ENCODE measurements at places on chromosomes 7 and 10.
A peak's percentile ranks its signal among the peaks of the same experiment; 100 is the strongest.

- no peak overlapping the region for H3K27ac ChIP-seq
- peaks cover under 1% of the 10 kb centered on the region for H3K36me3 ChIP-seq
- H3K27me3 ChIP-seq: no peaks in the 10 kb centered on the region
- no peak overlapping the region for H3K4me3 ChIP-seq
These were observed 2.2 kb downstream of the TMEM120A start for GRCh38 chr7:75992083-75992755.

DNA sequence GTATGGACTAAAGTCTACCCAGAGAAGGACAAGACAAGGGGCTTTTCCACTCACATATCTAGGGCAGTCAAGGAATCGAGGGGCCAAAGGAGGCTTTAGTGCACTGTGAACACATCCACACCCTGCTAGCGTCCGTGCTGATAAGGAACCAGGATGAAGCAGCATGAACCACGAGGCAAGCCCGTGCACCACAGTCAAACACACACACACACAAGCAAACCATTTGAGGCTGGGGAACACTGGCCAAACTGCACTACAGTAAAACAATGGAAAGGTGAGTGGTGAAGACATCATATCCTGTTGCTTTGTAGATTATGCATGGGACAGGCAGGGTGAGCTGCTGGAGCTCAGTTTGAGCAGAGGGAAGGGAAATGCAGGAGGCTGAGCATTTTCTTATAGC lies 177.4 kb upstream of the CDCA7L start:
- DNase-seq: no peak
- no peak overlapping the region for H3K4me3 ChIP-seq
- no peak overlapping the region for H3K27ac ChIP-seq
- H3K27me3 ChIP-seq: no peaks in the 10 kb centered on the region
- peaks cover 8% of the 10 kb centered on the region for H3K4me1 ChIP-seq
- H3K36me3 ChIP-seq: no peaks in the 10 kb centered on the region

- H3K27ac ChIP-seq: peak overlapping the region; percentile 59
- no peaks in the 10 kb centered on the region for H3K36me3 ChIP-seq
- DNase-seq: no peak
- H3K4me3 ChIP-seq: peak overlapping the region; percentile 95
- H3K4me1 ChIP-seq: peaks cover 18% of the 10 kb centered on the region
- no peaks in the 10 kb centered on the region for H3K27me3 ChIP-seq
These were observed 709 bp downstream of the GPAM start for GRCh38 chr10:112182784-112183328.

DNA sequence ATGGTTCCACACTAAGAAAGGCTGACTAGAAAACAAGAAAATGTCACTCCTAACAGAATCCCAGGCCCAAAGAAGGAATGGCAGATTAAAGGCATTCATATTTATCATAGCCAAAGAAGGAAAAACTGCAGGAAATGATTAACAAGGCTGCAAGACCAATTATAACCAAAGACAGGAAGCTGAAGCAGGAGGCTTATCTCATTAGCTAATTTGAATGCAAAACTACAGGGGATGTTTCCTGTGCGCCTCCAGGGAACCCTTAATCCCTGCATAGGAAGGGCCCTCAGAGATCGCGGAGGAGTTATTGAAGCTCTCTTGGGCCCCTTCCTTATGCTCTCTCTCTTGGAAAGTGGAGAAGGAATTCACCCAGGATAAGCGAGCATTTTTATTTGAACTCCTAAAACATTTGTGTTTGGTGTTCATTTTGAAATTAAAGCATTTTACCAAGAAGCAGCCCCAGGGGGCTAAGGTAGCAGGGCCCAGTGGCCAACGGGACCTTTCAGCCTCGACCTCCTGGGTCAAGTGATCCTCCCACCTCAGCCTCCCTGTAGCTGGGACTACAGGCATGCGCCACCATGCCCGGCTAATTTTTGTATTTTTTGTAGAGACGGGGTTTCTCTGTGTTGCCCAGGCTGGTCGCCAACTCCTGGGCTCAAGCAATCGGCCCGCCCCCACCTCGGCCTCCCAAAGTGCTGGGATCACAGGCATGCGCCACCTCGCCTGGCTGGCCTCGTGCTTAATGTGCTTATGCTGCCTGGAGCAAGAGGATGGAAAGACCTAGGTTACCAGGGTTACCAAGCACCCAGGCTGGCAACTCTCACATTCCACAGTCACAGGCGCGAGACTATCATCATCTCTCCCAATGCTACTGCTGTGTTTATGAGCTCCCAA lies 24.1 kb upstream of the PROSER2 start:
- H3K27ac ChIP-seq: no peak overlapping the region
- no peaks in the 10 kb centered on the region for H3K27me3 ChIP-seq

GRCh38 chr10:86758189-86759072 lies 2.0 kb downstream of the BMPR1A start:
- H3K36me3 ChIP-seq: no peaks in the 10 kb centered on the region
- H3K4me1 ChIP-seq: peaks cover 24% of the 10 kb centered on the region
- no peak overlapping the region for H3K27ac ChIP-seq
- no peak overlapping the region for H3K4me3 ChIP-seq
- no peak for DNase-seq

DNA sequence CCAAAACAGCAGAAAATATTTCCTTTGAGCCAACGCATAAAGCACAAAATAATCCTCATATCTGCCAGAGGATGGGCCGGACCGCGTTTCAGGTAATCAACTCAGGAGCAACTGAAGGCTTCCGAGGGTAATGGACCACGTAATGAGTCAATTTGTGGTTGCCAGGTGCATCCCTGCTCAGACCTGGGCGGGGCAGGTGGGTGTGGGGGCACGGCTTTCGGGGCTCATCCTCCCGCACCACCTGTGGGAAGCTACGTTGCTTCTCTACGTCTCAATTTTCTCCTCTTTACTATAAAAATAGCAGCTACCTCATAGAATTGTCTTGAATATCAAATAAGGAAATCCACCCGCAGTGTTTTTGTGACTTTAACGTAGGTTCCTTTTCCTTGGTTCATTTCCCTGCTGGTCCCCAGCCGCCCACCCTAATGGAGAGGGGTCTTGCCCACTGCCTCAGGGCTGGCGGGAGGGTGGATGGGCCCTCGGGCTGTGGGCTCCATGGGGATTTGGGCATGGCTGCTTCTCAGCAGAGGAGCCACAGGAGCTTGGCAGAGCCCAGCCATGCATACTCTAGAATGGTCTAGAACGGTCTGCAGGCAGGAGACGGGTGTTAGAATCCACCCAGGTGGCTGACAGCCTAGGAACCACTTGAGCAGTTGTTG lies 324.7 kb downstream of the ADARB2 start:
- no peaks in the 10 kb centered on the region for H3K4me1 ChIP-seq
- no peak overlapping the region for H3K27ac ChIP-seq
- H3K27me3 ChIP-seq: no peaks in the 10 kb centered on the region
- H3K4me3 ChIP-seq: no peak overlapping the region
- no peaks in the 10 kb centered on the region for H3K36me3 ChIP-seq
- DNase-seq: no peak

- H3K27ac ChIP-seq: no peak overlapping the region
- no peaks in the 10 kb centered on the region for H3K4me1 ChIP-seq
- no peaks in the 10 kb centered on the region for H3K36me3 ChIP-seq
These were observed 1.1 kb downstream of the PLXDC2 start for GRCh38 chr10:19817231-19817933.

DNA sequence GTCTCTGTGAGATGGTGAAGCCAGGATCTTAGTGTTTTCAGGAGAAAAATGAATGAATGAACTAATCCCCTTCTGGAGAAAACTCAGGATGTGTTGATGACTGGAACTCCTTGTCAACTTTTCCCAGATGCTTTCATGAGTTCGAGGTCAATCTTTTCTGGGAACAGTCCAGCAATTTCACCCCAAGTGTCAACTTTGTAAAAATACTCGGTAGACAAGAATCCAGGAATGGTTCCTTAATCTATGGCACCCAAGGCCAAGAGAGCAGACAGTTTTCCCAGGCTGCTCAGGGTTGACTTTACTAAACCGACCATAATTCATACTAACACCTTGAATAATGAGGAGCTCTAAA lies 31.1 kb upstream of the LYZL1 start:
- no peaks in the 10 kb centered on the region for H3K36me3 ChIP-seq
- DNase-seq: no peak
- H3K4me3 ChIP-seq: no peak overlapping the region
- no peaks in the 10 kb centered on the region for H3K4me1 ChIP-seq

All from CD4-positive, alpha-beta memory T cell (primary cell).